ENCODE measurements at places on chromosomes 13 and 19. TPM values are rescaled to one million over a fixed set of nuclear protein-coding genes. Genes with fewer than 3 reads are reported as not detected.

The ZNF763 gene
- total RNA-seq: 0.33 TPM

The SHD gene
- not detected for total RNA-seq

The NLRP7 gene
- total RNA-seq: not detected

The MAP3K10 gene
- total RNA-seq: 11.1 TPM

The NLRP5 gene
- not detected for total RNA-seq

The CNN1 gene
- not detected for total RNA-seq

The INSL3 gene
- total RNA-seq: not detected

The P2RY11 gene
- total RNA-seq: 1.4 TPM

The GRIN3B gene
- not detected for total RNA-seq

The CLEC4G gene
- not detected for total RNA-seq

The ZNF607 gene
- total RNA-seq: 2.8 TPM

The SPRY2 gene
- total RNA-seq: 5.5 TPM

The FOXA3 gene
- not detected for total RNA-seq

The PRSS57 gene
- 0.15 TPM for total RNA-seq

The CEACAM16 gene
- not detected for total RNA-seq

The SOX1 gene
- total RNA-seq: 0.33 TPM

The BEST2 gene
- not detected for total RNA-seq

The SKA3 gene
- 16.4 TPM for total RNA-seq

The SEMA6B gene
- 0.33 TPM for total RNA-seq

The MPV17L2 gene
- 24.2 TPM for total RNA-seq

The CGB8 gene
- not detected for total RNA-seq

The LHB gene
- total RNA-seq: not detected

The CD22 gene
- 0.33 TPM for total RNA-seq

The ZNF296 gene
- total RNA-seq: not detected

The CD209 gene
- total RNA-seq: not detected

The LGALS14 gene
- total RNA-seq: not detected

The ZNF667 gene
- total RNA-seq: 3.3 TPM

The HOMER3 gene
- total RNA-seq: 64.0 TPM

The B3GNT3 gene
- total RNA-seq: not detected

The LSM14A gene
- total RNA-seq: 54.4 TPM

The ENOX1 gene
- 8.0 TPM for total RNA-seq

The GPR4 gene
- under 0.01 TPM for total RNA-seq

The PTPRH gene
- total RNA-seq: 6.6 TPM

The IGFL3 gene
- total RNA-seq: not detected

The ZNF284 gene
- 5.3 TPM for total RNA-seq

The PINLYP gene
- 6.3 TPM for total RNA-seq

The CEACAM3 gene
- total RNA-seq: not detected

The POLR2E gene
- 110 TPM for total RNA-seq

The CLEC4M gene
- total RNA-seq: not detected

The LIN37 gene
- 13.1 TPM for total RNA-seq

The BAX gene
- total RNA-seq: 82.1 TPM

The HPN gene
- 0.46 TPM for total RNA-seq

The TMEM272 gene
- total RNA-seq: under 0.01 TPM

The CD37 gene
- not detected for total RNA-seq

The TPTE2 gene
- not detected for total RNA-seq

The TSHZ3 gene
- total RNA-seq: 3.7 TPM

The CDC42EP5 gene
- total RNA-seq: 4.7 TPM

The TMEM86B gene
- 1.4 TPM for total RNA-seq

The ANGPTL8 gene
- not detected for total RNA-seq
